ENCODE measurements at places on chromosomes 3 and 15. TPM values are rescaled to one million over a fixed set of nuclear protein-coding genes. Genes with fewer than 3 reads are reported as not detected.

Gene NEDD4
- 18.8 TPM for total RNA-seq

Gene TMEM212
- total RNA-seq = not detected

Gene SCN5A
- 0.69 TPM for total RNA-seq

Gene AGBL1
- total RNA-seq = not detected

Gene GABRB3
- 0.13 TPM for total RNA-seq

Gene PAQR5
- 2.0 TPM for total RNA-seq

Gene KCNAB1
- not detected for total RNA-seq

Gene CATSPER2
- total RNA-seq = 3.5 TPM

Gene ZNF80
- total RNA-seq = not detected

Gene NAA80
- total RNA-seq = 7.2 TPM

Gene CPNE9
- 0.13 TPM for total RNA-seq

Gene PRSS50
- total RNA-seq = 0.13 TPM

Gene GPR171
- not detected for total RNA-seq

Measured in Panc1 (cell line).